ENCODE measurements at places on chromosomes 3 and 15.

GRCh38 chr3:171747223-171747920 is 62.9 kb downstream of the PLD1 start:
- DNase-seq = no peak

DNA sequence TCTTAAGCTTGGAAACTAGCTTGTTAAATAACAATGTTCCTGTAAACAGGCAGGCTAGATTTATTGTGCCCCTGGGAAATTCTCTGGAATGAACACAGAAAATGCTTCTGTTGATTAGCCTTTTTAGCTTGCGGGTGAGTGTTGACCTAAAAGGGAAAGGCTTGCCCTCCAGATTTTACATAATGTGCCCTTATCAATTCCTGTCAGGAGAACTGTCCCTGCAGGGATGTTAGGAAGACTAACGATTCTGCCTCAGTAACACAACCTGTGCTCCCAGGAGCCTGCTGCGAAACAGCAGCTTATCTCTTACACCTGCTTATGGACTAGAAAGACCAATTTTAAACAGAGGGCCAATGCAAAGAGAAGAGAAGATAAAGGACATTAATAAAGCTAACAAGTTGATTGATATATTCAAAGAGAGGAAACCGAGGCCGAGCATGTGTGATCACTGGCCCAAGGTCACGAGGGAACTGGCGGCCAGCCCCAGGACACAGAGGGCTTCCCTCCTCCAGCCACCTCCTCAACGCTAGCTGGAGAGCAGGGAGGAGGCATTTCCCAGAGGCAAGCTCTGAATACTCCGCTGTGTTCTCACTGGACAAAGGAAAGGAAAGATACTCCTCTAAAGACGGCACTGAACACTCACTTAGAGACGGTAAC is 48.4 kb upstream of the TJP1 start:
- no peak for DNase-seq

DNA sequence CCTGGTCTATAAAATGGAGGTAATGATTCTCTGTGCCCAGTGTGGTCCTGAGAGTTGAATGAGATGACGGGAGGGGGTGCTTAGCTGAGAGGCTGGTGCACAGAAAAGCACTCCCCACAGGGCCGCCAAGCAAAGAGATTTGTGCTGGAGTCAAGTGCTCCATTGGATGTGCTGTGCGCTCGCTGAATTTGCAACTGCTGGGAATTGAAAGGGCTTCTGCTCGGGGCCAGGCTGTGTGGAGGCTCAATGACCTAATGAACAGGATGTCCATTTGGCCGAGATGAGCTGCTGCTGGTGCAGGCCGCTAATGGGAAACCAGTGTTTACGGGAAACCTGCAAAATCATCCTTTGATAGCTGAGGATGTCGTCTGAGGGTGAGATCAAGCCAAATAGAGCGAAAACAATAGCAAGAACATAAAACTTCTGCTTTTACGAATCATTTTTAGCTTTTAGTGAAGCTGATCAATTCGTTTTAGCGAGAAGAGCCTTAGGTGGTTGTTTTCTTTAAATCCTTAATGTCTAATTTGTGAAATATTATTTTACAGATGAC is 211.7 kb downstream of the GABRG3 start:
- DNase-seq = no peak

DNA sequence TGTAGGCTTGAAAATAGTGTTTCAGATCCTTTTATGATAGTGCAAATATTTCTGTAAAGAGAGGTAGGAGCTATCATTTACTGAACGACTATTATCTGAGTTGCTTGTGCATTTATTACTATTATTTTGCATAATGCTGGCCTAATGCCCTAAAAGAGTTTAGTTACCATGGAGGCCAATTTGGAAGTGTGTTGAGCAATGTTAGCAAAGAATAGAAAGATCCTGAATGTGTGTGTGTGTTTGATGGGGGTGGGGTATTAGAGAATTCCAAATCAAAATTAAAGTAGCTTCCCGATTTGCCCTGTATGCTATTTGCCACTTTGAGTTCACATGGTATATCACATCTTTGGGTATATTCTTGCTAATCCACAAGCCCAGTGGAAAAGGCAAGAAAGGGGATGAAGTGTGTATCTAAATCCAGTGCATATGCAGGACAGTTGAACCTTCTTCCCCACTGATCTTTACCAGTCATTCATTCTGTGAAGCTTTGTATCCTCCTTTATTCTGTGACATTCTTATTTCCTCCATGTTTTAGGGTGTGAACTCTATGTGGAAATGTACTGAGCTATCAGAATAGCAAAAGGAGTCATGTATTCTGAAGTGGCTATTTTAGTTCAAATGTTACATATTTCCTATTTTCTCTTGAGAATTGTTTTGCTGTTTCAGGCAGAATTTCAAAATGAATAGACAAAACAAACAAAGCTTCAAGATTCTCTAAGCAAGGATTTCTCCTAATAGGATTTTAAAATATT is 45.7 kb upstream of the PLSCR5 start:
- DNase-seq = no peak

DNA sequence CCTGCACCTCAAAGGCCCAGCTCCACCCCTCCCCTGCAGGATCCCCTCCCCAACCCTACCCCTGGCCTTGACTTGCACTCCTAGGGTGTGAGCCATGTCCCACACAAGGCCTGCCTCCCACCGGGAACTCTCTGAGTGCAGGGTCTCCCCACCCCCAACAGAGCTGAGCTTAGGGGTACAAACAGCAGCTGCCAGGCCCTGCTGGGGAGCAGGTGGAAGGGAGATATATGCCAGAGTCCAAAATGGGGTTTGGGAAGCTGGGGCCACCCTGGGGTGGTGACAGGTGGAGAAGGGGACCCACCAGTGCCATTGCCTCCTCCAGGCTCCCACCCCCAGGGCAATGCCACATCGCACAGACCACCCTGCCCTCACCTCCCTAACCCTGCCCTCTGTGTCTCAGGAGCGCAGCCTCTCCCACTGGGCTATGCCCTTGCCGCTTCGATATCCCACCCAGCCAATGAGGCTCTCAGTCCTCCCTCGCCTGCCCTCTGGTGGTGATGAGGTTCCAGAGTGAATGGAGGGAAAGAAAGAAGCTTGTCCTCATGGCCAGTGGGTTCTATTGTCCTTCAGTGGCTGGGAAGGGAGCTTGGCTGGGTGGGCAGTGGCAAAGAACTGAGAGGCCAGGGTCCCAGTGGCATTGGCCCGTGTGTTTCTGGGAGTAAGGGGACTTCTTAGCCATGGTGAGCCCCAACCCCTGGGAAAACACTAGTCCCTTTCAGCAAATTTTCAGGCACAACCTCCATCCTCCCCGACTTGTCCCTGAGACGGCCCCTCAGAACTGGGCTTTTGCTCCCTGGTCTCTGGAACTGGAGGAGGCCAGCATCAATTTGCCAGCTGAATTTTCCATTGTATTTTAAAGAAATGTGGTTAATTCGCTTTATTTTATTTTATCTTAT is 46.8 kb downstream of the CYP11A1 start:
- no peak for DNase-seq

DNA sequence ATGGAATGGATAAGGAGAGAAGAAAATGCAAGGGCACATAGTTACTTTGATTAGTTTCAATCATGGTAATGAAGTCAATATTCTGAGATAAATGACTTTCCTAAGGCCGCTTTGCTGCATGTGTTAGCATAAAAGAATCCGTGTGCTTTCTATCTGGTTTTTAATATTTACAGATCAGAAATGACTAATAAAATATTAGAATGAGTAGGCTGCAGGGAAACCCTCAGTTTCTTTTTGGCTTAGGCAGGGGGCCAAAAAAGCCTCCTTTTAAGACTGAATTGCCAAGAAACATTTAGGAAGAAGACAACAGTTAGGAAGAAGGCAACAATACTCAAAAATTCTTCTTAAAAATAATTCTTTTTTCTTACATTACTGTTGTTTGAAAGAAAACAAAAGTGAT is 11.6 kb downstream of the NEK11 start:
- DNase-seq = no peak

GRCh38 chr3:193640728-193641439 is 47.9 kb downstream of the OPA1 start:
- DNase-seq = no peak

GRCh38 chr15:91561371-91562100 is 292.0 kb upstream of the SLCO3A1 start:
- DNase-seq = no peak

GRCh38 chr3:196938576-196938975 is 3.8 kb downstream of the NCBP2 start:
- no peak for DNase-seq

DNA sequence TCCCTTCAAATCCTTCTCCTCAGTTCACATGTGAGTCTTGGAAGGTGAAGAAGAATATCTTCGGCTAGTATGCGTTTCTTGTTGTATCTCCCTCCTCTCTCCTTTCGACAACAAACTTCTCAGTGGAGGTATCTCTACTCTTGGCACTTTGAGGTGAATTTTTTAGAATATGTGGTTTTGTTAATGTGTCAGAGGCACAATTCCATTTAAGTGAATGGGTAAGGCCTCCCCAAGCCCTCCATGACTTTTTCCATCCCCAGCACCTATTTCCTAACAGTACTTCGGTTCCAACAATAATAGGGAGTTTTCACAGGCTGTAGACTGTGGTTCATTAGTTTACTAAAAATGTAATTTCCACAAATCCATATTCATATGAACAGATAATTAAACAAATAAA is 74.2 kb downstream of the TM4SF4 start:
- no peak for DNase-seq

DNA sequence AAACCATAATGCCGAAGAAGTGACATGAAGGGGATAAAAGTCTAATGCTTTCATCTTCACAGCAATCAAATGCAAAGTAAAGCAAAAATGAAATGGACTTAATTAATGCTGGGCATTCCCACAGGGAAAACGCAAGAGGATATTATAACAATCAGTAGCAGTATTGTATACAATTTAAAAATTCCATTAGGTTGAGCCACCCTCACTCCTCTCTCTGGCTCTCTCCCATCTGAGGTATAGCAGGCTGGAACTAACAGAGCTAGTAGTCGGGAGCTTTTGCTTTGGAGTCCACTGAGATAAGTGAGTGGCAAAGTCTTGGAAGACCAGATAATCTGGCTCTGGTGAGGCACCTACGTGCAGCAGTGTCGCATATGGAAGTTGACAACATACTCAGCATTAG is 33.9 kb downstream of the DET1 start:
- DNase-seq = no peak

DNA sequence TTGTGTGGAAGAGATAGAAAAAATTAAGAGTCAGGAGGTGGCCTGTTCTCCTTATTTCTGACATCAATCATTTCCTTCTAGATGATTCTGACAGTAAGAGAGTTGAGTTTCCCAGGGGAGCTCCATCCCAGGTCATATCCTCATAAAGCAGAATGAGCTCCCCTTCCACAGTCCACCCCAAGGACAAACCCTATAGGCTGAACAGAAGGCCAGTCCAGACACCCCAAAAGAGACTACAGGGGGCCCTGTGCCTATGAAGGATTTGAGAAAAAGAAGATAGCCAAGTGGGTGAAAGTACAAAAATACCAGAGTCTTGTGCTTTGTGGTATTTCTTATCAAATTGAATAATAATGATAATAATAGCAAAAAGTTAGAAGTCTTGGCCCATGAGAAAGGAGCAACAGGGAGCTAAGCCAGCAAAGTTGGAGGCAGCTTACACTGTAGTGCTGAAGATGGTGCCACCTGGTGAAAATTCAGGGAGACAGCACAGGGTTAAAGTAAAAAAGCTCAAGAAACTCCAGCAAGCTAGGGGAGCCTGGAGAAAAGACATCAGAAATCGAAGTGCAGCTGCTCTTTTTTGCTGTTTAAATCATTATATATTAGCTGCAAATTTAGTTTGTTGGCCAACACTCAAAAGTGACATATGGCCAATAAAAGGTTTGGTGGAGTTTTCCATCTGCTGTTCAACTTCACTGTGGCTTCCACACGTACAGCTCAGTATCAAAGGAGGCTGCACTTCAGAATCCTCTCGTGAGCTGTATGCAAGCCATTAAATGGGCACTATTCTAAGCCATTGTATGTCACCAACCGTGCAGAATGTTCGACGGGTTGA is 35.8 kb upstream of the SLC24A5 start:
- DNase-seq = no peak

- no peak for DNase-seq
These were observed 1655.6 kb downstream of the SI start for GRCh38 chr3:163422671-163423070.

- no peak for DNase-seq
These were observed 53.9 kb downstream of the MEF2A start for GRCh38 chr15:99619712-99620111.

- no peak for DNase-seq
These were observed 6.6 kb downstream of the SAMMSON start for GRCh38 chr3:70006089-70006488.

GRCh38 chr3:7947930-7948329 is 553.7 kb upstream of the LMCD1 start:
- DNase-seq = no peak
